ENCODE measurements at places on chromosomes 1 and 21. TPM values are rescaled to one million over a fixed set of nuclear protein-coding genes. Genes with fewer than 3 reads are reported as not detected.

The IFI6 gene
- total RNA-seq: 33.6 TPM

The CD2 gene
- total RNA-seq: 151 TPM

The OR10Z1 gene
- not detected for total RNA-seq

The MATN1 gene
- total RNA-seq: 2.5 TPM

The SYT14 gene
- not detected for total RNA-seq

The EDN2 gene
- total RNA-seq: not detected

DNA sequence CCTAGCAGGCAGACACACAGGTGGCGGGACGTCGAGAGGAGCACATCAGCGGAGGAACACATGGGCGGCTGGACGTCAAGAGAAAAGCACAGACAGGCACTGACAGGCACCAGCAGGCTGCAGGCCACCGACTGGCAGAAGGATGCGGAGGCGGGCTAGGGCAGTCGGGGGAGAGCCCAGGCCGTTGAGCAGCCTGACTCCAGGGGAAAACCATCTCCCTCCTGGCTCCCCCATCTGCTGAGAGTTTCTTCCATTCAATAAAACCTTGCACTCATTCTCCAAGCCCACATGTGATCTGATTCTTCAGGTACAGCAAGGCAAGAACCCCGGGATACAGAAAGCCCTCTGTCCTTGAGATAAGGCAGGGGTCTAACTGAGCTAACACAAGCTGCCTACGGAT lies 25.5 kb downstream of the B3GALT5 start:
- H3K27me3 ChIP-seq: peaks cover 3% of the 10 kb centered on the region
- no peak for DNase-seq
- no peaks in the 10 kb centered on the region for H3K4me1 ChIP-seq
- no peak overlapping the region for H3K27ac ChIP-seq
- H3K4me3 ChIP-seq: no peak overlapping the region

- H3K36me3 ChIP-seq: peaks cover 31% of the 10 kb centered on the region
- peaks cover 30% of the 10 kb centered on the region for H3K4me1 ChIP-seq
- no peak overlapping the region for H3K4me3 ChIP-seq
- DNase-seq: no peak
- no peaks in the 10 kb centered on the region for H3K27me3 ChIP-seq
These were observed 5.9 kb downstream of the SELENON start for GRCh38 chr1:25805863-25806225.

DNA sequence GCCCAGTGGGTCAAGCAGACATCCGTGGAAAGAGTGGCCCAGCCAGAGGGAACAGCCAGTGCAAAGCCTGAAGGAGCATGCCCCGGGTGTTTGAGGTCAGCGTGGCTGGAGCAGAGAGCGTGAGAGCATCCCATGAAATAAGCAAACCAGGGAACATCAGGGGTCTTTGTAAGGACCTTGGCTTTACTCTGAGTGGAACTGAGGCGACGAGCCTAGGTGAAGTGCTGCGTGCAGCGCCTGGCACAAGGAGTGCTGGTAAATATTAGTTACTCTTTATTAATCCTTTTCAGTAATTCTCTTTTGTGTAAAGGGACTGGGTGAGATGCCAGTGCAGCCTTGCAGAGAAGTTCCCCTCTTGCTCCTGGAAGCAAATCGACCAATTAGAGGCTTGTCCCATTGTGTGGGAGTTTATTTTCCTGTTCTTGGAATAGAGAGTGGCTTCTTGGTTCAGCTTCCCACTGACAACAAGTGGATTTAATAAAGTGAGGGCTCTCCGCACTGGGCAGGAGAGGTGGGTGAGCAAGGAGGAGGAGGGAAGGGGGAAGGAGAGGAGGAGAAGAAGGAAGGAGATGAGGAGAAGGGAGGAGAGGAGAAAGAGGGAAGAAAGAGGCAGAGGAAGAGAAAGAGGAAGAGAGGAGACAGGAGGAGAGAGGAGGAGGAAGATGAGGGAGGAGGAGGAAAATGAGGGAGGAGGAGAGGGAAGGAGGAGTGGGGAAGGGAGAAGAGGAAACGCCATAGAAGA lies 37.6 kb upstream of the DISP3 start:
- H3K4me1 ChIP-seq: no peaks in the 10 kb centered on the region
- H3K27me3 ChIP-seq: peaks cover 7% of the 10 kb centered on the region
- no peak overlapping the region for H3K27ac ChIP-seq
- no peak overlapping the region for H3K4me3 ChIP-seq
- H3K36me3 ChIP-seq: no peaks in the 10 kb centered on the region

- no peak for DNase-seq
- H3K36me3 ChIP-seq: no peaks in the 10 kb centered on the region
- no peaks in the 10 kb centered on the region for H3K4me1 ChIP-seq
- no peak overlapping the region for H3K4me3 ChIP-seq
- H3K27me3 ChIP-seq: peaks cover 8% of the 10 kb centered on the region
- no peak overlapping the region for H3K27ac ChIP-seq
These were observed 65.8 kb downstream of the OVGP1 start for GRCh38 chr1:111361761-111362160.

DNA sequence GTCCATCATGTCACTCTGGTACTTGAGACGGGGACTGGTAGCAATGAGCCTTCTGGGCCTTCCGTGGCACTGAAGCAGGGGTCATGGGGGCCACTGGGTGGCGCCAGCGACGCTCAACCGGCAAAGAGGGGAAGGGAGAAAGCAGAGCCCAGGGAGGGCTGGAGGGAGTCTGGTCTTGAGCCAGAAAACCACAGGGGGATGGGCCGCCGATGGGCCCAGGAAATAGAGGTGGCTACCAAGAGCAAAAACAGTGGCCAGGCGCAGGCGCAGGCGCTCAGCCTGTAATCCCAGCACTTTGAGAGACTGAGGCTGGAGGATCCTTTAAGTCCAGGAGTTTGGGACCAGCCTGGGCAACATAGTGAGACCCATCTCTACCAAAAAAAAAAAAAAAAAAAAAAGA lies 21.8 kb downstream of the EXOC8 start:
- H3K27me3 ChIP-seq: no peaks in the 10 kb centered on the region
- H3K4me1 ChIP-seq: no peaks in the 10 kb centered on the region
- no peak overlapping the region for H3K4me3 ChIP-seq
- H3K36me3 ChIP-seq: no peaks in the 10 kb centered on the region
- DNase-seq: peak; percentile 65

DNA sequence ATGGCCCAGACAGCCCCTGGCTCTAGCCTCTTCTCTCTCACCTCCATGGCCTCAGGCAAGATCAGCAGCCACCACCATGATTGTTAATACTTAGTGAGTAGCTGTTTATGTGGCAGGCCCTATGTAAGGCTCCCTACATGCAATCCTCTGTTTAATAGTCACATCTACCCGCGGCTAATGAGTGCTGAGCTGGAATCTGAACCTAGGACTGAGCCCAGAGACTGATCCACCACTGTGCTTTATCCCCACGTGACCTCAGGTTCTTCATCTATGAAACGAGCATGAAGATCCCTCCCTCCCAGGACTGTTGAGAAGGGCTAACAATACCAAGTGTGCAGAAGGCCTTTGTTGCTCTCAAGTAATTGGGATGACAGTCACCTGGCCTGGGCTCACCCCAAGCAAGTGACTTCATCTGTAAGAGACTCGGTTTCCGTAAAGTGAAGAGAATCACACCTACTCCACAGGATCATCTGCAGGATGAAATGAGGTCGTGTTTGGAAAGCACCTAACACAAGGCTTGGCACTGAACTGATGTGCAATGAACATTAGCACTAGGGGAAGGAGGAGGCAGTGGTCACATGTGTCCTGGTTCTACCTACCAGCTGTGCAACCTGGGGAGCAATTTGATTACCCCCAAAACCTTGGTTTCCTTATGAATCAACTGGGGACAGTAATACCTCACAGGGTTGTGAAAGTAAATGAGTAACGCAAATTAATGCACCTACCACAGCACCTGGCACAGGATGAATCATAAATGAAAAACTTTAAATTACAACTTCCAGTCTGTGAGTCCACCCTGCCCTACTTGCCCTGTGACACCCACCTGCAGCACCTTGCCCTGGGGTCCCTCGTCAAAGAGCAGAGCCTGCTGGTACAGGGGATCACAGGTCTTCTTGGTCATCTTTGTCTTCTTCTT lies 37.2 kb downstream of the RIMS3 start:
- H3K27me3 ChIP-seq: no peaks in the 10 kb centered on the region
- no peak overlapping the region for H3K27ac ChIP-seq
- DNase-seq: no peak
- H3K4me3 ChIP-seq: no peak overlapping the region
- H3K4me1 ChIP-seq: peaks cover 28% of the 10 kb centered on the region
- no peaks in the 10 kb centered on the region for H3K36me3 ChIP-seq

DNA sequence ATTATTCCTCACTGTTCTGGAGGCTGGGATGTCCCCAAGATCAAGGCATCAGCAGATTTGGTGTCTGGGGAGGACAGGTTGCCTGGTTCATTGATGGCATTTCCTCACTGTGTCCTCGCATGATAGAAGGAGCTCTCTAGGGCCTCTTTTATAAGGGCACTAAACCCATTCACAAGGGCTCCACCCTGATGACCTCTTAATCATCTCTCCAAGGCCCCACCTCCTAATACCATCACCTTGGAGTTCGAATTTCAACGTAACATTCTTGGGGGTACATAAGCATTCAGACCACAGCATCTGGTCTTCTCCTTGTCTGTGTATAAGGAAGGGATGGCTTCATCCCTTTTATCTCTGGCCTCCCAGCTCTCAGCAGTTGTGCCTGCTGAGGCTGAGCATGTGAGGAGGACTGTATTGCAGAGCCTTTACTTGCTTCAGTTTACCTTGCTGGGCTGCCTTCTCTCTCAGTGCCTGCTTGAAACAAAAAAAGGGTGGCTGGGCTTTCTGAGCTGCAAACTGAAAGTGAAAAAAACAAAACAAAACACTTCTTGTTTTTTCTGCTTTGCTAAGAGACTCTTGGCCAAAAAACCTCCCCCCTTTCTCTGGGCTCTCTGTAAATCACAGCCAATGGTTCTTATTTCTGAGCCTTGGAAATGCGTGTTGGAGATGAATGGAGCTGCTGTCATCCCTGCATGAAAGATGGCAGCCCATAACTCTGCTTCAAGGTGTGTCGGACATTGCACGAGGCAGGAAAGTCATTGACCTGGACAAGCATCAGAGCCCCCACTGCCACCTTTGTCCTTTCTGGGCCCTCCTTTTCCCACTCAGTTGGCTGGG lies 75.8 kb downstream of the RHOU start:
- H3K4me1 ChIP-seq: peaks cover 28% of the 10 kb centered on the region
- H3K36me3 ChIP-seq: no peaks in the 10 kb centered on the region
- no peak for DNase-seq
- no peak overlapping the region for H3K4me3 ChIP-seq

GRCh38 chr1:206116873-206117150 lies 376 bp downstream of the AVPR1B start:
- H3K27ac ChIP-seq: no peak overlapping the region
- no peak for DNase-seq
- no peak overlapping the region for H3K4me3 ChIP-seq
- H3K27me3 ChIP-seq: peaks cover 24% of the 10 kb centered on the region

DNA sequence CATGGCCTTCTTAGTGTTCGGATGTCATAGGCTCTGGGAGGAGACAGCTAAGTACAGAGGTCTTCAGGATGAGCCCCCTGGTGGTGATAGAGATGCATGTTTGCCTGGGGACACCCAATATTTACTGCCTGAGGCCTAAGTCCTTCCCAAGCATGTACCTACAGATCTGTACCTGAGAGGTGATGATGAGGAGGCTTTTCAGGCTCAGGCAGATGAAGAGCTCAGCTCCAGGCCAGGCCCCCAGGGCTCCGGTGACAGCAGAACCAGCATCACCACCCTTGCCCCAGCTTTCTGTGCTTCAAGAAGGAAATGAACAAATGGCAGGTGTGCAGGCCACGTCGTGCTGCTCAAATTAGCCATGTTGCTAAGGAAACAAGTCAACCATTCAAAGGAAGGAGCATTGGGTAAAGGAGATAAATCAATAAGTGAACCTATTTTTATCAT lies 21.1 kb downstream of the CACNA1E start:
- no peak for DNase-seq
- H3K4me1 ChIP-seq: no peaks in the 10 kb centered on the region
- H3K27ac ChIP-seq: no peak overlapping the region
- peaks cover 9% of the 10 kb centered on the region for H3K27me3 ChIP-seq
- H3K4me3 ChIP-seq: no peak overlapping the region

GRCh38 chr1:21782349-21782867 lies 541 bp downstream of the USP48 start:
- peak overlapping the region; percentile 99 for H3K27ac ChIP-seq
- peak overlapping the region; percentile 100 for H3K4me3 ChIP-seq
- peaks cover 38% of the 10 kb centered on the region for H3K4me1 ChIP-seq

GRCh38 chr21:42220138-42220701 lies 1.3 kb downstream of the ABCG1 start:
- H3K27ac ChIP-seq: peak overlapping the region; percentile 90
- H3K4me1 ChIP-seq: peaks cover 35% of the 10 kb centered on the region
- H3K4me3 ChIP-seq: peak overlapping the region; percentile 91

- no peaks in the 10 kb centered on the region for H3K36me3 ChIP-seq
- H3K27ac ChIP-seq: no peak overlapping the region
- no peaks in the 10 kb centered on the region for H3K27me3 ChIP-seq
- H3K4me3 ChIP-seq: no peak overlapping the region
- no peak for DNase-seq
These were observed 130.2 kb downstream of the NR5A2 start for GRCh38 chr1:200157715-200158114.

DNA sequence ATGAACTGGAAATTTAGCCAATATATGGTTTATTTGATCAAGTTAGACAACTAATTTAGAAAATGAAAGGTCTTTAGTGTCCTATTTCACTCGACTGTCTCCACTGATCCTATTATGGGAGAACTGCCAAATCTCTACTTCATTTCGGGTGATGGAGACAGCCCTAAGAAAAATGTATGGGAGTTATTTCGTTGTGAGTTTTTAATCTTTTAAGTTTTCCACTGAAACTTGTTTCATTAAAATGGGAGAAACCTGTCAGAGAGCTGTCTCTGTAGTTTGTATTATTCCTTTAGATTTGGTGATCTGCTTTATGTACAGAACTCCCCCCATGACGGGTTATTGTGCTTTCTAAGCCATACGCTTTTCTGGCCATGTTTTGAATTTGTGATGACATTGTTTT lies 899.7 kb downstream of the ADGRL2 start:
- no peaks in the 10 kb centered on the region for H3K27me3 ChIP-seq
- no peaks in the 10 kb centered on the region for H3K36me3 ChIP-seq
- no peak for DNase-seq
- H3K27ac ChIP-seq: no peak overlapping the region
- no peak overlapping the region for H3K4me3 ChIP-seq

DNA sequence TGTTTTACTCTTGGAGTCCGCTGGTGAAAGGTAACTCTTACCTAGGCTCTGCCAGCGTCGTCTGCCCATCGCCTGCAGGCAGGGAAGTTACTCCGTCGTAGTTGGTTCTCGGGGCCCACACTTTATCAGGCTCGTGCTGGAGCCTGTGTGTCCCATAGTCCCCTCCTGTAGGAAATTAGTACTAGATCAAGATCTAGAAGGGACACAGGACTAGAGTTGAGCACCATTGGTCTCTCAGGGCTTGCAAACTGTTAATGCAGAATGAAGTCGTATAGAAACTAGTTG lies 940 bp downstream of the SRRM1 start:
- H3K36me3 ChIP-seq: peaks cover 40% of the 10 kb centered on the region
- no peaks in the 10 kb centered on the region for H3K27me3 ChIP-seq
- peaks cover 26% of the 10 kb centered on the region for H3K4me1 ChIP-seq
- peak overlapping the region; percentile 65 for H3K27ac ChIP-seq
- peak; percentile 29 for DNase-seq

DNA sequence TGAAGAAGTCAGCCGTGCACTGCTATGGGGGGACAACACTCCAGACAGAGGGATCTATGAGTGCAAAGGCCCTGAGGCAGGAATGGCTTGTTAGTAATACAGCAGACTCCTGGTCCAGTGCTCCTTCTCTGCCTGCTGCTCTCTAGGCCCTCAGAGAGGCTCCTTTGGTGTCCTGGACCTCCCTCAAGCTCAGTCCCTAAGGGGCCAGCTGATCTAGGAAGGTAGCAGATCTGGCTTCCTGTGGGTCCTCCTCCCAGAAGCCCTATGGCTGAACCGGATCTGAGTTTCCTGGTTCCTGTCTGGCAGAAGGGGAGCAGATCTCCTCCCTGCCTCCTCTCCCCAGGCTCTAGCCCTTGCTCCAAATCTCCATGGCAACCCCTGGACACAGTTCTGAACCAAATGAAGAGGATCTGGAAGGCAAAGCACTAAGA lies at the start of gene LDLRAD2:
TSS of gene LDLRAD2 (plus strand) at position 391 of the 431 bp plus-strand sequence. CDS start 187 bp downstream, outside the sequence.
- DNase-seq: no peak
- H3K4me3 ChIP-seq: no peak within 1 kb of the TSS

All from CD4-positive, alpha-beta T cell (primary cell).